ENCODE measurements at places on chromosomes 2 and 18.

DNA sequence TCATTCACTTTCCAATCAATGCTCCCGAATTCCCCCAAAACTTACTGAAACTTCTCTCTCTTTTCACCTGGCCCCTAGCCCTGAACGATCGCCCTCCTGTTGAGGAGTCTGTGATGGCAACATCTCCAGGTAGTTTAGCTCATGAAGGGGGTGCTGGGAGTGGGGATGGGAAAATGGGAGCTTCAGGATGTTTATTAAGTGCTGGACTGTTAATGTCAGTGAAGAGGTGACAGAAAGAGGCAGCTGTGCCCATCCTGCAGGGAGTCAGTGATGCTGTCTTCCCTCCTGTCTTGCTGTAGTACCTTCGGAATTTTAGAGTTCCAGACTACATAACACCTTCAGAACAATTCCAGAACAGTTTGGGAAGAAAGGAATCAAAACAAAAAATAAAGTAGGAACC, 308.8 kb downstream of the ALK start:
- DNase-seq = no peak

- no peak for DNase-seq
These were observed 216.4 kb upstream of the OSR1 start for GRCh38 chr2:19574778-19575260.

- no peak for DNase-seq
These were observed 1.7 kb upstream of the RPE start for GRCh38 chr2:210000464-210001324.

- DNase-seq = peak; percentile 2
These were observed 1611.5 kb upstream of the TMEFF2 start for GRCh38 chr2:193806088-193806774.

- no peak for DNase-seq
These were observed 30.7 kb downstream of the KCNE4 start for GRCh38 chr2:223082706-223083105.

- DNase-seq = no peak
These were observed 59.0 kb upstream of the SPATS2L start for GRCh38 chr2:200247494-200247893.

- DNase-seq = no peak
These were observed 54.4 kb upstream of the CCDC68 start for GRCh38 chr18:55013685-55014084.

GRCh38 chr2:1313240-1313924, 99.9 kb upstream of the TPO start:
- no peak for DNase-seq

GRCh38 chr18:57631697-57632096, 10.1 kb upstream of the NARS1 start:
- DNase-seq = no peak

DNA sequence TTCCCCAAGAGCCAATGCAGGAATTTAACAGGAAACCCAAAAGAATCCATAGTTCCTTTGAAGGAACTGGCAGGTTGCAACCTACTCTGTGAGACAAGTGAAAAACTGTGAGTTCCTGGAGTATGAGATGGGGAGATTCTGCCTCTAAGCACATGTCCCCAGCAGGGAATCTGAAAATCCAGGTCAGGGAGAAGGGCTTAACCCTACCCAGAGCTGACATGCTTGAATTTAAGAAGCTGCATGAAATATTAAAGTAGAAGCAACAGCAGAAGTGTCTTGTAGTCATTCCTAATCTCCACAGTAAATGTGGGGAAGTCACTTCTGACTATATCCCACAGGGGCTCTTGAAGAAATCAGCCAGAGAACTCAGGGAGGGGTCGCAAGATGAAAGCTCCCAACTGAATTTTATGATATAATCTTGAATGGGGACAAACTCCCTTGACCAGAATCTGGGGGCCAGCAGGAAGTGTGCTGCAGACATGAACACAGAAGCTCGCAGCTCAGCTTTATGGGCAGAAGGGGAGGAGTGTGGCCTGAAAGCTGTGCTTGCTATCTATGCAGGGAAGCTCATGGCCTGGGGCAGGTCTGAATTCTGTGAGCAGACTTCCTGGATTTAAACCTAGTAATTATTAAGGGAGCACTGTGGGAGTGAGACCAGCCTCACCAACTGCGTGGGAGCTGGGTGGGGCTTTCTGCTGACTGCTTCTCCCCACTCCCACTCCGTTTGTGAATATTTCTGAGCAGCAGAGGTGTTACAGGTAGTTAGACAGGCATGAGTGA, 184.1 kb upstream of the KYNU start:
- no peak for DNase-seq

- DNase-seq = no peak
These were observed 28.3 kb upstream of the ICOS start for GRCh38 chr2:203908066-203908796.

DNA sequence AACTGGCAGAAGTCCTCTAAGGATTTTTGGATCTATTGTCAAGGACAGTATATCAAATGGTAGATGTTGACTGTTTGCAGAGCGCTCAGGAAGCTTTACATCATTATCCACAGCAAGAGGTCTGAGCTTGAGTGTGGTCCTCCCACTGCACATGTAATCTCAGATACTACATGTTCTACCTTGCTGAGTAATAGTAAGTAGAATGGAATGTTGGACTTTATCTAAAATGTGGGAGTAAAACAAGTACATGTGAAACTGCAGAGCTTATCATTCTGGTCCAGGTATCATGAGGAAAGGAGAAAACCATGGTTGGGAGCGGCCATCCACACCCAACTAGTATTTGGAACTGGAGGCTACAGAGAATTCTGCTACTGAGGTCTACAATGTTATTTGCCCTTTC, 19.3 kb upstream of the CD28 start:
- peak; percentile 16 for DNase-seq
